ENCODE measurements at places on chromosomes 6 and 20. TPM values are rescaled to one million over a fixed set of nuclear protein-coding genes. Genes with fewer than 3 reads are reported as not detected.

The OPN5 gene
- total RNA-seq: not detected

The SIRPD gene
- total RNA-seq: not detected

The SLC17A1 gene
- not detected for total RNA-seq

The KLC4 gene
- 11.2 TPM for total RNA-seq

The SLC22A1 gene
- total RNA-seq: not detected

The MOXD1 gene
- total RNA-seq: 16.0 TPM

The ZNF184 gene
- total RNA-seq: 6.6 TPM

The SLC26A8 gene
- total RNA-seq: not detected

The HLA-A gene
- 755 TPM for total RNA-seq

The HLA-DPB1 gene
- total RNA-seq: 20.7 TPM

The IL22RA2 gene
- total RNA-seq: not detected

The SPTLC3 gene
- 2.1 TPM for total RNA-seq

Data from epithelial cell of alveolus of lung (primary cell).